ENCODE measurements at places on chromosomes 4 and X.

- peak; percentile 83 for DNase-seq
Measured at GRCh38 chr4:17324386-17324830, 187.5 kb downstream of the QDPR start.

DNA sequence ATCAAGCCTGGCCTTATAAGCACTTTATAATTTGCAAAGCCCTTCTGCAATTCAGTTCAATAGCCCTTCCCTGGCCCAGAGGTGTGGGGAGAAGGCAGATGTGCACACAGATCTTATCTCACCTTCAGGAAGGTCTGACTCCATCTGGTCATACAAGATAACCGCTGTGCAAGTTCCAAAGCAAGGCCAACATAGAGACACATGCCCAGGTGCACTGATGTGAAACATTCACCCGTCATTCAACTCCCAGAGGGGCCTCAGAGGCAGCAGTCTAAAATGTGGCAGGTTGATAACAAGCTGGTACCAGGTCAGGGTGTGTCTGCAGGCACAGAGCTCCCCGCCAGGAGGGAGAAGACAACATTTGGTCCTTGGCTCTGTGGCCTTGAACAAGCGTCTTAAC lies 10.9 kb upstream of the WFS1 start:
- DNase-seq, result no peak

DNA sequence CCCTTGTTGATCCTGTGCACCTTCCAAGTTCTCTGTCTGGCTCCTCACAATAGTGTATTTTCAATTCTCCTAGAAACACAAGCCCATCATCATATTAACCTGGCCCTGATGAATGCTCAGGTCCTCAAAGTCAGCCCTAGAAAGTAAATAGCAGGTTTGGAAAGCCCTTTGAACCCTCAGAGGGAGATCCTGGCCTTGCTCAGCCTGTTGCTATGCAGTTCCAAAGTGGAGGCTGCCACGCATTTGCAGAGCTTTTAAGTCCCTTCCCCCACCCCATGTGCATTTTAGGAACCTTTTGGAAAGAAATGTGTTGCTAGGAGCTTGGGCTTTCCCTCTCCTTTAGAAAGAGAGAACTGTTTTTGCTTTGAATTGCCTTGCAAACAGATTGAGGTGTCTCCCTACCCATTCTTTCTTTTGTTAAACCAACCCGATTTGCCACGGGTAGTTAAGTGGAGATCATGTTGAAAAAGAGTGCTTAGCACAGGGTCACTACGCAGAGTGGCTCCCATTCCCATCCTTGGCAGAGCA lies 12.2 kb downstream of the MAMLD1 start:
- DNase-seq, result no peak

- peak; percentile 88 for DNase-seq
Measured at GRCh38 chr4:74223801-74224200, 65.9 kb downstream of the MTHFD2L start.

- DNase-seq, result no peak
Measured at GRCh38 chr4:3708611-3709010, 57.6 kb upstream of the ADRA2C start.

DNA sequence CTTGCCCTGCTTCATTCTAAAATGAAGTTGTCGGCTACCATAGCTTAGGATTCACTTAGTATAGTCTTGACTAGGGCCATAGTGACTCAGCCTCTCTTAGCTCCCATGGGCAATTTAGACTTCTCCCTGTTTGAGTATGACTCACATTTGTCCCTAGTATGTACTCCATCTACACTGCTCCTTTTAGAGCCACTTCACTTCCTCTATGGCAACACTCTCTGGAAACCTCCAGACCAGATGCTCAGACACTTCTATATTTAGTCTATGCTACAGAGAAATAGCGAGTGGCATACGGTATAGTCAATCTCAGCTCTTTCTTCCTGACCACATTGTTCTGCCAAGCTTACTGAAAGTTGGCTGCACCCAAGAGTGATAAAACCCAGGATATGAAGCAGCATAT lies 11.2 kb downstream of the MEPE start:
- DNase-seq, result peak; percentile 97

DNA sequence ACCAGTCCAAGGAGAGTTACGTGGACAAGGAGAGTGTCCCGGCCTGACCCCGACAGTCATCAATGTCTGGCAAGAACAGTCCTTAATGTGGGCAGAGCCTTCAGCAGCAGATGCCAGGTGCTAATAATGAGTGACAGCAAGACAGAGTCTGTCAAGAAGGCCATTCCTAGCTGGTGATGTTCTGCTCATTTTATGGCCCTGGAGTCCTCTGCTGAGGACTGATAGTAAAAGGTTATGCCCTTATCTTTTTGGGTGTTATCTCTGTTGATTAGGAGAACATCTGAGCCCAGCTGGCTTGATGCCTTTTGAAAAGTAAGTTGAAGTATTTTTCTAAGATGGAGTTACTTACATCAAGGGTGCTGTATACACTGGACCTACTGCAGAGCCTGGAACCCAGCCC lies 67.3 kb downstream of the SLC34A2 start:
- DNase-seq, result no peak

DNA sequence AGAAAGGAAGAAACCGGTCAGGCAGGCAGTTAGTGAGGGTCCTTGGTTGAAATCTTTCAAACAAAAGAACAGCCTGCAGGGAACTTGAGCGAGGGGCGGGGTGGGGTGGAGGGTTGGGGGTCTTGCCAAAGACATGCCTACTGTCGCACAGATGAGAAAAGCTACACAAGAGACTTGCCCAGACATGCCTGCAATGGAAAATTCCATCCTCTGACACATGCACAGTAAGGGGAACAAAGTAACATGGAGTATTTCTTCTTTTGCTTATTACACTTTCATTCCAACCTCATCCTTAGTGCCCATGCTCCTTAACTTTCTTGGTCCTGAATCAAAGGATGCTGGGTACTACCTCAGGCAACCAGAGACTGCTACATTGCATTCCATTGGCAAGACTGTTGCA lies 1491.2 kb downstream of the STIM2 start:
- DNase-seq, result no peak

DNA sequence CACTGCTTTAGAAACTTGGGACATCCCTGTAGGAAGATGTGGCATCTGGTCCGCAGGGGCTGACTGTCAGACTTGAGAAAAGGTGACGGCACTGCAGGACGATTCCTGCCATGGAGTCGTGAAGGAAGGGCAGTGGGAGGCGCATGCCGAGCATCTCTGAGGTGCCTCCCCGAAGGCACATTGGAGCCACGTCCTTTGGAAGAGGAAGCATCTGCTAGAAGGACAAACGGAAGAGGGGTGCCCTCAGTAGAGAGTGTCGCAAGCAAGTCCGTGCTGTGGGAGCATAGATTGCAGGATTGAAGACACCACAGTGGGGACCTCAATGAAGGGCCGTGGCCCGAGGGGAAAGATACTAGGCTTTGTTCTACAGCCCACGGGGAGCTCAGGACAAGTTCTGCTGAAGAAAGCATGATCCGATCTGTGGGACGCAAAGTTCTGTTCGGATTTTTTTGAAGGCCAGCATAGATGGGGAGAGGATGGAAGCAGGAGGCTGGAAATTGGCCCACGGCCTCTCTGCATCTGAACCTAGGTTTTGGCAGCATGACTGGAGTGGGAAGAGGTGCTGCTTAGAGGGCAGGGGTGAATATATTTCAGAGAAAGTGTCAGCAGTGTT lies 24.2 kb upstream of the HELT start:
- DNase-seq, result no peak

DNA sequence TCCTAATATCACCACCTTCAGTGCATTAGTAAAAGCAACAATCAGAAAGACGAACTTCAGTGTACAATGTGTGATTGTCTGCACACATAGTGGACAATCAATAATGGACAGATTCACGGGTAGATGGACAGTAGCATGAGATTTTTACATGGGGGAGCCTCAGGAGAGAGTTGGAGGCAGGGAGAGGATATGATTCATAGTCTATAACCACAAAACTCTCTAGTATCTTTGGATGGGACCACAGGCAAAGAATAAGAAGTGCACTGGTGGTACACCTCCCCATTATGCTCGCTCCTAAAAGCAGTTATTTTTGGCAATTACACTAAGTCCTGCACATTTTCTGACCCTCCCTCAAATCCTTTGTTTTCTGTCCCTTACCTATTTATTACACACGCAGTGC lies 624.4 kb upstream of the ACTRT1 start:
- DNase-seq, result no peak

DNA sequence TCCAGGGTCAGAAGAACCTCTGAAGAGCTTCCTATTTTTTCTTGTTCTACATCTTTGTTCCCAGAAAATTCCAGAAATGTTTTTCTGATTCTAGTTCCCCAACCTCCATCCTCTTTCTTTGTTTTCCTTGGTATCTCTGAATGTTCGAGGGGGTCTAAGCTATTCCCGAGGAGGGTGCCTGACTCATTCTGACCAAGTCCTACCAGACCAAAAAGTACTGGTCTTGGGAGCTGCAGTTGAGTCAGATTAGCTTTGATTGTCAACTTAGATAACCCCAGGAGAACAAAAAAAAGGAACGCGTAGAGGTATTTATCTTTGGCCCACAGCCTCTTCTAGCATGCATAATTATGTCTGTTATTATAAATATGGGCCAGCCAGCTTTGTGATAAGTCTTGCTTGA lies 12.1 kb upstream of the TENM3 start:
- no peak for DNase-seq

DNA sequence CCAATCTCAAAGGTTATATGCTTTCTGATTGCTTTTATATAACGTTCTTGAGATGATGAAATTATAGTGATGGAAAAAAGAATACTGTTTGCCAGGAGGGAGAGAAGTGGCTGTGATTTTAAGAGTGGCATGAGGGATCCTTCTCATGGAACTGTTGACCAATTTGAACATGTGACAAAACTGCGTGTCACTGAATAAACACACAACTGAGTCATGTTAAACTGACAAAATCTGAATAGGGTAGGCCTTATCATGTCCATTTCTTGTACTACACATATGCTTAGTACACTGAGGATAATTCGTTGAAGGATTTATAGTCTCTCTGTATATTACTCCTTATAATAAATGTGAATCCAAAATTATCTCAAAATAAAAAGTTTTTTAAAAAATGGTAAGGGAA lies 22.2 kb upstream of the HSPA4L start:
- peak; percentile 3 for DNase-seq

- DNase-seq, result peak; percentile 58
Measured at GRCh38 chr4:81913427-81913879, 441.7 kb upstream of the RASGEF1B start.

- no peak for DNase-seq
Measured at GRCh38 chr4:183185018-183185417, 86.0 kb downstream of the WWC2 start.

GRCh38 chrX:136183917-136184316 lies 36.6 kb downstream of the FHL1 start:
- peak; percentile 36 for DNase-seq

DNA sequence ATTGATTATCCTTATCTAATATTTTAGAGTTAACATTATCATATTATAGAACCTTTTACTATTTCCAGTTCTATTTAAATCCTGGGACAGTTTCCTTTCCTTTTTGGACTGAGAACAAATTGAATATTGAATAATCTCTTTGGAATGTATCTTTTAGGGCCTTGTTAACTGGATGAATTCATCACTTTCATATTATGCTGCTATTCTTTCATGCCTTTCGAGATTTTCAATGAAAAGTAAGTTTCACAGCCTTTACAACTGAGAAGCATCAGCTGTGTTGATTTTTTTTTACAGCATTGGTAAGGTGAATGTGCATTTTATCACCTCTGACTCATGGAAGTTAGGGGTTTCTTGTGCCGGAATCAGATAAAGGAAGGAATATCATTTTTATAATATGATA lies 39.6 kb downstream of the PDLIM5 start:
- peak; percentile 59 for DNase-seq

DNA sequence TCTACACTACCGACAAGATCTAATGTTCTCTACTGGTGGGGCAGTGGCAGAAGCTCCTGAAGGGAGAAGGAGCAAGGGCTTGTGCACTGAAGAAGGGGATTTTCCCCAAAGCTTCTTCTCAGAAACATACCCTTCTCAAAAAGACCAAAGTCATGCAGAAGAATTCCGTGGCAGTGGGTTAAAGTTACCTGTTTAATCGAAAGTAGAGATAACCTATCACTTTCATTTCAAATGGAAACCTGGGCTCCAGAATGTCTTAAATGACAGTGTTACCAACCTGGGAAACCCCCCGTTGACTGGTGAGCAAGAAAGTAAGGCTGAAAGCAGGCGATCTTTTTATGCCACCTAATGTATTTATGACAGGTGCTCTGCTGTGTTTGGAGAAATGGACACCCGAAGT lies 92.5 kb upstream of the TEX13D start:
- DNase-seq, result no peak

GRCh38 chr4:168765322-168765721 lies 244.7 kb downstream of the CBR4 start:
- no peak for DNase-seq

- DNase-seq, result peak; percentile 72
Measured at GRCh38 chrX:97616883-97617530, 733.3 kb downstream of the RPA4 start.

GRCh38 chrX:95040104-95040503 lies 1366.1 kb downstream of the FAM133A start:
- no peak for DNase-seq

DNA sequence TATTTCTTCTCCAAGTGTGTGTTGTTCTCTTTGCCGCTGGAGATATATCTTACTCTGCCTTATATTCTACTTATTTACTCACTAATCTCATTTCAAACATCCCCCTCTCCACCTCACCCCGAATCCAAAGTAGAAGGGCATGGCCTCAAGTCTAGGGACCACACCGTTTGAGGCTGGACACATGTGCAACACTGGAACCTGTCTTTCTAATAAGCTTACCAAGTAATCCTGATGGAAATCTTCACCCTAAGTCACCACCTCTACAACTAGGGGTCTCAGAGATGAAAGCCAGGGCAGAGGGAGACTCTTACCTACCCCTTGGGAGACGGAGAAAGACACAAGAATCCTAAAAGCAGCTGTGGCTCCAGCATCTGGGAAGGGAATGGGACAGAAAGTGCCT lies 6.0 kb downstream of the PROM1 start:
- no peak for DNase-seq

DNA sequence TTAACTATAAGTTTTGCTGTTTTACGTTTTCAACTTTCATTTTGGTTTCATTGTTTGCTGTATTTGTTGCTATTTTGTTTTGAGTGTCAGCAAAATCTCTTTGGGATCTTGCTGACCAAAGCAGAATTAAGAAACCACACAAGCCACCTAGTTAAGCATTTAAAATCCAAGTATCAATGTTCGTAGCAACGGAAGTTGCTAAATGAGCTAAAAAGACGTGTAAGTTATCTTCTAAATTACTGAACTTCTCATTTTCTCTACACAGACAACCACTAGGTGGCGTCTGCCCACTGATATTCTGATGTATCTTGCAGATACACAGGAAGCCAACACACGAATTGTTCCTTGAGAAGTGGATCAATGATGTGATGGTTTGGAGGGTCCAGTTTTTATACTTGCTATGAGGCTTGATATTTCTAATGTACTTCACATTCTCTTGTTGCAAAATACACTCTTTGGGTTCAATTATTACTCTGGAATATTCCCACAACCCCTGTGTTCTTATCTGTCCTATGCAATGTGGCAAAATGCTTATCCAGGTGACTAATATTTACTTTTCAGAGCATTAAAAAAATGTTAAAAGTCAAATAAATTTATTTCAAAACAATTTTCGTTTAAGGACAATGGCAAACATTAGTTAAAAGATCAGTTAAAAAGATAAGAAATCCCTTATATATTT lies 250.5 kb downstream of the TECRL start:
- DNase-seq, result peak; percentile 65

All from GM23248 (cell line).